Hematopoietic multipotent progenitor cell treated with erythropoietin and hydrocortisone succinate and interleukin-3 and kit ligand, for 8 days (in vitro differentiated cells): ENCODE measurements at places on chromosomes 11 and 22.

- DNase-seq, result no peak
Observed at GRCh38 chr11:126182787-126183445, 28.5 kb downstream of the RPUSD4 start.

DNA sequence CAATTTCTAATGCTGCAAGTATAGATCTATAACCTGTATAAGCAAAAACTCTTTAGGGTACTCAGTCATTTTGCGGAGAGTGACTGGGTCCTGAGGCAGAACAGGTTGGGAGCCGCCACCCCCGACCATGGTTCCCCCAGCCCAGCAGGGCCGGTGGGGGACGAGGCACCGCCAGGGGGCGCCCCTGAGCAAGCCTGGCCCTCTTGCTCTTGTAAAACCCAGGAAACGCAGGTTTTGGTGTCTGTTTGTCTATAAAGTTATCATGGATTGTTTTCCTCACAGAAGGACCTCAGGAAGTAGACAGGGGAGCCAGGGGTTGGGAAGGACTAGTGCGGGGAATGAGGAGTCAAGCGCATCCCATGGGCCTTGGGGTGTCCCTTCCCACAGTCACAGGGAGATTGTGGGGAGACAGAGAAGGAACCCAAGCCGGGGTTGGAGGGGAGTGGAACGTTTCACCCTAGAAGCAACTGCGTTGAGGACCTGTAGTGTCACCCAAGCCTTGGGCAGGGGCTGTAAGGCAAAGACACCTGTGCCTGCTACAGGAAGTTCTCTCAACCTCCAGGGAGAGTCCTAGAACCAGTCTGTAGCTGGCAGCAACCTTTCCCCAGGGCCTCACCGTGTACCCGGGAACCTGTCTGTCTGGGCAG lies 26.4 kb downstream of the KCTD17 start:
- DNase-seq, result peak; percentile 54

DNA sequence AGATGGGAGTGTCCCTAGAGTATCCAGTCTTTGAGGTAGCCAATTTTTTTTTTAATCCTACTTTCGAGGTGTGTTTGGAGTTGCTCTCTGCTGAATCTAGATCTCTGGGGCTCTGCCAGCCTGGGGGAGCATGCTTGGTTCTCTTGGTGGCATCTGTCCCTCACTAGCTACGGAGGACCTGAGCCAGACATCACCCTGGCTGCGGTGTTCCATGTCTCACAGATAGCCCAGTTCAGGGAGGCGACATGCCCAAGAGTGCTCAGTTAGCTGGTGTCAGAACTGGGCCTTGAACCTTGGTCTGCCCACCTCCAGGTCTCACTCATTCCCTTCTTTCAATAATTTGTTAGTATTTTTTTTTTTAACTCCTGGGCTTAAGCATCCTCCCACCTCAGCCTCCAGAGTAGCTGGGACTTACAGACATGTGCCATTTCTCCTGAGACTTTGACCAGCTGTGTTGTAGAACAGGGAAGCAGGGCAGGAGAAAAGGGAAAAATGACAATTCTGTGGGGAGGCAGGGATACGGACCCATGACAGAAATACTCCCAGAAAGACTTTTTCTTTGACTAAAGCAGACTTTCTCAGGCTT lies 621 bp downstream of the HMOX1 start:
- no peak for DNase-seq

- peak; percentile 27 for DNase-seq
Observed at GRCh38 chr22:30434843-30435242, 9.3 kb downstream of the MTFP1 start.

DNA sequence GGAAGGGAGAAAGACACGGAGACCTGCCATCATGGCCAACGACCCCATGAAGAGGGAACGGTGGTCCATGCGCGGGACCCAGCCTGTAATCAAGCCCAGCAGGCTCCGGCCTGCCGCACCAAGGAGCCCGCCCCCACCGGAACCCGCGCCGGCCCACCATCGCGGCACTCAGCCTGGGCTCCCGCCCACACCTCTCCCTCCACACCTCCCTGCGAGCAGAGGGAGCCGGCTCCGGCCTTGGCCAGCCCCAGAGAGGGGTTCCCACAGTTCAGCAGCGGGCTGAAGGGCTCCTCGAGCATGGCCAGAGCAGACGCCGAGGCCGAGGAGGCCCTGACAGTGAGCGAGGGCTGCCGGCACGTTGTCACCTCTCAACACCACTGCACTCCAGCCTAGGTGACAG lies 1302.8 kb upstream of the CNTN5 start:
- DNase-seq, result no peak

- DNase-seq, result no peak
Observed at GRCh38 chr11:2669634-2670469, 29.9 kb downstream of the KCNQ1OT1 start.

- DNase-seq, result no peak
Observed at GRCh38 chr22:47056776-47057470, 294.5 kb downstream of the TBC1D22A start.

DNA sequence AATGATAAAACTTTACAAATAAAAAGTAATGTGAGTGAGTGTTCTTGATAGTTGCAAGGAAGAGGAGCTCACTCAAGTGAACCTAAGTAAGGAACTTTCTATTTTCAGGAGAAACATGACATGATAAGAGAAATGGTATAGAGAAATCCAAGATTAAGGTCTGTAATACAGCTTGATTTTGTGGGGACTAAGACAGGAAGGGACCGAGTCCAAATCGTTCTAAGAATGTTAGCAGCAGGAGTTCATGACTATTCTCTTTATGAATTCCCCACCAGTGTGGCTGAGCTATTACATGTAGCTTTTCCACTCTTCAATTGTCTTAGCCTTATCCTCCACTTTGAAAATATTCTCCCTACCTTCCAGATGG lies 698.6 kb upstream of the ARHGAP42 start:
- no peak for DNase-seq

GRCh38 chr11:97732011-97732632 lies 1288.6 kb upstream of the CNTN5 start:
- DNase-seq, result no peak

- peak; percentile 43 for DNase-seq
Observed at GRCh38 chr11:67271541-67272284, 5.4 kb downstream of the GRK2 start.

DNA sequence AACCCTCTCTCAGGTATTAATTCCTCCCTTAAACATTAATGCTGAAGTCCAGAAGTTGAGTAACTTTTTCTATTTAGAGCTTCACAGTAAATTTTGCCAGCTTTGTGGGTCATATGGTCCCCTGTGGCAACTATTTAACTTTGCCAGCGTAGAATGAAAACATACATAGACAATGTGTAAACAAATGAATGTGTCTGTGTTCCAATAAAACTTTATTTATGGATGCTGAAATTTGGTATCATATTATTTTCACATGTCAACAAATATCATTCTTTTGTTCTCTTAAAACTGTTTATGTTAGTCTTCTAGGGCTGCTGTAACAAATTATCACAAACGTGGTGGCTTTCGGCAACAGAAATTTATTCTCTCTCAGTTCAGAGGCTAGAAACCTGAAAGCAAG lies 85.1 kb downstream of the TMEM135 start:
- DNase-seq, result no peak
